ENCODE measurements at places on chromosomes 1 and 21. TPM values are rescaled to one million over a fixed set of nuclear protein-coding genes. Genes with fewer than 3 reads are reported as not detected.

GRCh38 chr1:112778137-112778536, 63.0 kb upstream of the PPM1J start:
- DNase-seq: no peak

CD2 gene
- total RNA-seq: 2.9 TPM

LYST gene
- total RNA-seq: 22.4 TPM

SHCBP1L gene
- not detected for total RNA-seq

CD1D gene
- total RNA-seq: 8.2 TPM
